Activated T-helper 1 cell treated with anti-CD3 and anti-CD28 coated beads, Interleukin-2, amount 50 U/mL, for 16 hours (primary cell): ENCODE measurements at places on chromosomes 7 and 10.
A peak's percentile ranks its signal among the peaks of the same experiment; 100 is the strongest.

DNA sequence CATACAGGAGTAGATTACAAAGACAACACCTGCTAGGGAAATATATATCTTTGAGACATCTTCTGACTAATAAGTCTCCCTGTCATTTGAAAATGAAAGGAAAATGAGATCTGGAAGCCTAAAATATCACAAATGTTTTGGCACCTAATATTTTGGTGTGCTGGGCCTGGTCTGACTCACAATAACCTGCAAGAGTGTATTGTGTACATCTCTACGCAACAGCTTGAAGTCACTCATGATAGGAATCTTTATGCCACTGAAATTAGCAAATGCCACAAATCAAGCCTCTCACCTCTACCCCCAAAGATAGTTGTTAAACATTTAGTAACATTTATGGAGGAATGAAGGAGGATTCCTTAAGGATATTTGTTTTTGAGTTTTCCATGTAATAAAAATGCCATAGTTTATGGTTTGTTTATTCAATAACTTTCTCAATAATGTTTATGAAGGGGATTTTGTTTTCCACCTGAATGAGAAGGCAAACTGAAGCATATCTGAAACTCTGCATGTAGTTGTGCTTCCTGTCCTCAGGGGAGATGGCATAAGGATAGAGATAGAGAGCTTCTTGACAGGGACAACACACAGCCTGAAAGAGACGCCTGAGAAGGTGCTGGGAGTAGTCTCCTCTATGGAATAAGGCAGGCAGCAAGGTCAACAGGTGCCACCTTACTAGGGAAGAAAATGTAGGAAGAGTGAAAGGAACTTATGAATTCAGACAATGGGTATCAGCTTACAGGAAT lies 197.4 kb downstream of the AHR start:
- no peak for DNase-seq

GRCh38 chr7:106019470-106019820 lies 56.4 kb downstream of the CDHR3 start:
- no peak for DNase-seq

- DNase-seq, result no peak
Observed at GRCh38 chr10:43315535-43316207, 48.8 kb upstream of the RASGEF1A start.

DNA sequence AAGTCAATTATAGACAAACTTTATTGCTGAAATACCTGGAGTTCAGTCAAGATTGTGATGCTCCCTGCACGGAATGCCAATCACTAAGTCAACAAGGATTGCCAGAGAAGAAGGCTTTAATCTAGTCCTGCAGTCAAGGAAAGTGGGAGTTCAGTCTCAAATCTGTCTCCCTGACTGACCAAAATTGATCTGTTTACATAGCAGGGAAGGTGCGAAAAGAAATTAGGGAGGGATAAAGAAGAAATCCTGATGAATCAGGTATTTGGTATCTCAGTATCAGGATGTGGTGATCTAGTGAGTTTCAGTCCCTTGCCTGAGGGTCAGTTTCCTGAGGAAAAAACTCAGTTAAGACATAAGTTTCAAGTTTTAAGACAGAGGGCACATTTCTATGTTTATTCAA lies 2.1 kb upstream of the AKR1D1 start:
- no peak for DNase-seq

- no peak for DNase-seq
Observed at GRCh38 chr10:131921184-131921583, 20.4 kb downstream of the PPP2R2D start.

GRCh38 chr7:12552876-12553275 lies 17.6 kb upstream of the SCIN start:
- DNase-seq, result no peak

DNA sequence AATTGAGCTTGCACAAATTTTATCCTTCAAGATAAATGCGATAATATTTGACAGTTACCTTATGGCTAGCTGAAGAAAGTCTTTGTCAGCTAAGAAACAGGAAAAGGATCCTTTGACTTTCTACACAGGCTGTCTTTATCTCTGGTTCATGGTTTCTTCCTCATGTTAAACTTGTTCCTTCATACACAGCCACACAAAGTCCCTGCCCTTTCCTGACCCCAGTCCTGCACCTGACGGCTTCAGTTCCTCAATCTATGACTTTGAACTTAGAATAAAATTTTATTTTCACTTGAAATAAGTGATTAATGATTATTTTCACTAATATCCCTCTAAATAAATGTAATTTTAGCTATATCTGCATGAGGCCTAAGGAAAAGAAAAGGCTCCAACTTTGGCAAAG lies 77.8 kb upstream of the PRSS1 start:
- no peak for DNase-seq

GRCh38 chr10:72525277-72525676 lies 100.6 kb downstream of the MICU1 start:
- DNase-seq, result no peak

DNA sequence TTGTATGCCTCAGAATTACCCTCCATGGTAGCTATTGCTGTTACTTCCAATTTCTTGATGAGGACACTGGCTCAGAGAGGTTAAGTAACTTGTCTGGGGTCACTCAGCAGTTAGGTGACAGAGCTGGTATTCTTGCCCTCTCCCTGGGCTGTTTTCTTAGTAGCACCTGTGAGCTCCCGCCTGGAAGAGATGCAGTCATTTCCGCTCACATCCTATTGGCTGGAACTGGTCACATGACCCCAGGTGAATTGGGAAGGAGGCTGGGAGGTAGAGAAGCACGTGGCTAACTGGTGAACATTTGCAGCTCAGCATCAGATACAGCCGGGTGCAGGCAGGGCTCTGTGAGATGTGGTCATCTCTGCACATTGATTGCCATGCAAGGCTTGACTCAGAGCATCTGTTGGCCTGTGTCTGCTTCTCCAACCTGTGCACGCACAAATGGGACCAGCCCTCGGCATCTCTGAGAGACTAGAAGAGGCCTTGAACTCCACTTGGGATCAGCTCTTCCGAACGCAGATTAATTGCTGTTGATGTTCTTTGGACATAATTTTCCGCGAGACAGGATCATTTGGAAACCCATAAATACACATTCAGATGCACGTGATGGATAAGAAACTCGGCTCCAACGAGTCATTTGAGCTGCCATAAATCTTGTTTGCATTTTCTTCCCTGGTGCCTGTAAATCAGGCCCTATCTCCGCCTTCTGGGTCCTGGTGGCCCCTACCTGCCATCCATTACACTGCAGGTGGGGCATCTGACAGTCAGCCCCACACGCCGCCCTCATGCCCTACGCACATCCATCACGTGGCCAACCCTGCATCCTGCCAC lies 42.8 kb downstream of the MYL10 start:
- no peak for DNase-seq

GRCh38 chr10:116990276-116990800 lies 14.6 kb downstream of the SHTN1 start:
- no peak for DNase-seq

GRCh38 chr7:149444287-149444686 lies 16.6 kb downstream of the ZNF777 start:
- no peak for DNase-seq

DNA sequence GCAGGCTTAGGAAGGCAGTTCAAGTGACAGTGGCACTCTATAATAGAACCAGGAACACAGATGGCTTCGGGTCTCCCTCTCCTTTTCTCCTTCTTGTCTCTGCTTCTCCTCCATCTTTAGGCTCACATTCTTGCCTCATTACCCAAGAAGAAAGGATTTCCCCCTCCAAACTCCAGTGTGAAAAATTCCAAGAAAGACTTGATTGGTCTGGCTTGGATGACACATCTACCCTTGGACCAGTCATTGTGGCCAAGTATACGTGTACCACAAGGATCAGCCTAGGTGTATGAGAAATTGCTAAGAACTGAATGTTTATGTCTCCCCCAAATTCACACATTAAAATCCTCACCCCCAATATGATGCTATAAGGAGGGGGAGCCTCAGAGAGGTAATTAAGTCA lies 53.9 kb downstream of the PRTFDC1 start:
- no peak for DNase-seq

DNA sequence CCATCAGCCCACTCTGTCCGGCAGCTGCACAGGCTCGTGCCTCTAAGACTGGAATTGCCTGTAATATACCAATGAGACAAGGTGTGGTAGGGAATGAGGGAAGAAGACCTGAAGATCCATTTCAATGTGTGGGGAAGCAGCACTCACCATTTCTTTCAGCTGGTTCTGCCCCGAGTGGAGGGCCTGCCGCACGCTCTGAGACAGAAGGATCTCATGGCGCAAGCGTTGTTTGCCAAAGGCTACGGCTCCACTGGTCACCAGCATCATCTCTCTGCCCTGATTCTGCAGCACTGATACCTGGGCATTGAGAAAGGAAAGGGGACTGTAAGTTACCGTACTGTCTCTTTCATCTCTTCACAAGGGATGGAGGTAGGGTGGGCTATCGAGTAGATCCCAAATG lies 19.4 kb downstream of the ALDH18A1 start:
- no peak for DNase-seq

DNA sequence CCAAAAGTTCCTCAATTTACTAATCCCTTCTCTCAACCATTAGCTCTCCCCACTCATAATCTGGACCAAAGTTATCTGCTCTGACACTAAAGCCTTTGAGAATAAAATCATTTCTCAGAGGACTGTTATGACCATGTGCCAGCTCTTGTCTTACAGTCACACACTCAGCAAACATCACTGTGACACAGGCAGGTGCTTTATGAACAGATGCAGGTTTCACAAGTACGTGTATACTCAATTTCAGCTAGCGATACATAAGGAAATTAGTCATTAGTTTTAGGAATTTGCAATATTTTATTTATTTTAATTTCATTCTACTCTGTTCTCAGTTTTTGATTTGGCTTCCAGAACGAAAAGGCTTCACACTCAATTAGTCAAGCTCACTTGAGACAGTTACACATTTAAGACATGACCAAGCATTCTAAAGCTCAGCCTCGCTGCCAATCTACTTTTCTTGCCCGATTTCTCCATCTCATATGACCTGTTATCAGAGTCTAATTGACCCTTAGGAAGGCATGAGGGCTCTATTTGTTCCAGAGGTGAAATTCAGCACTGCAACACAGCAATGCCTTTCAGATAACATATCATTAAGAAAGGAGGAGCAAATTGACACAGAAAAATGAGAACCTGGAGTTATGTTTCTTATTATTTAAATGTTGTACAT lies 76.8 kb downstream of the TFEC start:
- no peak for DNase-seq

GRCh38 chr7:16554518-16555236 lies 28.1 kb downstream of the LRRC72 start:
- no peak for DNase-seq

GRCh38 chr7:10708447-10708846 lies 265.2 kb upstream of the PHF14 start:
- no peak for DNase-seq

DNA sequence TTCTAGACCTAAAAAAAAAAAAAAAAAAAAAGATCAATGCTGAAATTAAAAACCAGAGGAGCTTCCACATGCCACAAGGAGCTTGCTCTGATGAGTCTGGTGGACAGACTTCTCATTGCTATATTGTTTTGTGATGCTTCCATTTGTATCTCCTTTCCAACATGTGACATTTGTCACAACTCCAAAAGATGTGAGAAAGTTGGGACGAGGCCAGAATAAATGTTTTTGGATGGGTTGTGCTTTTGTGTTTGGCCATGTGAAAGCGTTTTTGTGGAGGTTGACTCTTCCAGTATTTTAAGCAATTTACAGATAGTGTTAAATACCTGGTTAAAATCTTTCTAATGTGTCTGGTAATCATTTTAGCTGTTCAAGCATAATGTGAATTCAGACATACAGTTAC lies 280.1 kb downstream of the SKAP2 start:
- no peak for DNase-seq

DNA sequence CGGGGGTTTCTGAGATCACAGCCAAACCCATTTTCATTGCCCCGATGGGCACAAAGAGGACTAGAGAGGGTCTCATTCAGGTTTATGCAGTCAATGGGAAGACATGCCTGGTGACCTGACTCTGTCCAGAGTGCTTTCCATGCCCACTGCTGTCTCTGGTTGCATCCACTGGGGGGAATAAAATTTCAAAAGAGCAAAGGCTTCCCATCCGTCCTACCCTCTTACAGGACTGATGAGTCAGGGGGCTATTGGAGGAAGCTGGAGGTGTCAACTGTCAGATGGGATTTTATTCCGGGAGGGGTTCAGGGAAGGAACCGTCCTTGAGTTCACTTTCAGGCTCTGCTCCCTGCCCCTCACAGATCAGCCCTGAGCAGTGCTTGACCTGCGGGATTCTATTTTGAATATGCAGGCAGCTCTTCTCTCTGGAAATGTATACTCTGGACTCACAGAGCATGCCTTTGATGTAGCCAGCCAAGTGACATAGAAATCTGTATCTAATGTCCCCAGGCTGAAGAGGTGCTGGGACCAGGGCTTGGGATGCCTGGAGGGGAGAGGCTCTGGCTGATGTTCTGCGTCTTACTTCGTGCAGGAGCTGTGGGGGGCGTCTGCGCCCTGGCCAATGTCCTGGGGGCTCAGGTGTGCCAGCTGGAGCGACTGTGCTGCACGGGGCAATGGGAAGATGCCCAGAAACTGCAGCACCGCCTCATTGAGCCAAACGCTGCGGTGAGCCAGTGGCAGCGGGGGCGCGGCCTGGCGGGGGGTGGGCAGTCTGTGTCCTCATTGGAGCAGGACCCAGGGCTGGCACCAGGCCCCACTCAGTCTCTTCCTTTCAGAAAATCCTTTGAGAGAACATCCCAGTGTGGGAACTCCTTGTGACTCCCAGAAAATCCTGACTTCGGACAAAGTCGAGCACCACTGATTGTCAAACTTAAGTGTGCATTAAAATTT lies 12.0 kb downstream of the C10orf62 start:
- DNase-seq, result no peak

- DNase-seq, result no peak
Observed at GRCh38 chr10:112490545-112490944, 43.5 kb downstream of the VTI1A start.

- no peak for DNase-seq
Observed at GRCh38 chr10:725786-726185, 36.3 kb upstream of the DIP2C start.

- DNase-seq, result no peak
Observed at GRCh38 chr7:48011951-48012350, 17.0 kb downstream of the SUN3 start.

DNA sequence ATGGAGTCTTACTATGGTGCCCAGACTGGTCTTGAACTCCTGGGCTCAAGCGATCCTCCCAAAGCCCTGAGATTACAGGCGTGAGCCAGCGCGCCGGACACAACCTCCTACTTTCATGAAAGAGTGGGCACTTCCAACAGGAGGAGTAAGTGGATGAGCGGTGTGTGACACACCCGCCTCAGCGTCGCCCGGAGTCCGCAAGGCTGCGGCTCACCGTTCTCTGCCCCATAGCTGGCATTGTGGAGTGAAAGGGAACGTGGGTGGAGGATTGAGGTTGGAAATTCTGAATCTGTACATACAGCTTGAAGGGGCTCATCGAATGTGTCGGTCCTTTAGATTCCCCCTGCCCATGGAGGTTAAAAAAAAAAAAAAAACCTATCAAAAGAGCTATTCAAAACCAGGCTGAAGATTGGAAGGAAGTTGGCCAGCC lies 524 bp upstream of the PRXL2A start:
- peak; percentile 16 for DNase-seq
